HEK293T (cell line): ENCODE measurements at places on chromosomes 2 and 18.

DNA sequence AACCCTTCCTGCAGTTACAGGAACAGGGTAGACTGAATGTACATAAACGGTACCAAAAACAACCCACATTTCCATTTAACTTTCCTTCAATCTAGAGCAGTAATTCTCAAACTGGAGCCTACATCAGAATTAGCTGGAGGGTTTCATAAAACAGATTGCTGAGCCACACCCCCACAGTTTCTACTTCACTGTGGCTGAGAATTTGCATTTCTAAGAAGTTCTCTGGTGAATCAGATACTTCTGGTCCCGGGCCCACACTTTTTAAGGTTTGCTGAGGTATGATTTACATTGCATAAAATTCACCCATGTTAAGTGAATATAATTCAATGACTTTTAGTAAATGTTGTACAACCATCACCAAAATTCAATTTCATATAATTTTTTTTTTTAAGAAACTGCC is 113.7 kb downstream of the SRBD1 start:
- no peak for DNase-seq

GRCh38 chr2:49294225-49294624 is 139.9 kb upstream of the FSHR start:
- DNase-seq = no peak

DNA sequence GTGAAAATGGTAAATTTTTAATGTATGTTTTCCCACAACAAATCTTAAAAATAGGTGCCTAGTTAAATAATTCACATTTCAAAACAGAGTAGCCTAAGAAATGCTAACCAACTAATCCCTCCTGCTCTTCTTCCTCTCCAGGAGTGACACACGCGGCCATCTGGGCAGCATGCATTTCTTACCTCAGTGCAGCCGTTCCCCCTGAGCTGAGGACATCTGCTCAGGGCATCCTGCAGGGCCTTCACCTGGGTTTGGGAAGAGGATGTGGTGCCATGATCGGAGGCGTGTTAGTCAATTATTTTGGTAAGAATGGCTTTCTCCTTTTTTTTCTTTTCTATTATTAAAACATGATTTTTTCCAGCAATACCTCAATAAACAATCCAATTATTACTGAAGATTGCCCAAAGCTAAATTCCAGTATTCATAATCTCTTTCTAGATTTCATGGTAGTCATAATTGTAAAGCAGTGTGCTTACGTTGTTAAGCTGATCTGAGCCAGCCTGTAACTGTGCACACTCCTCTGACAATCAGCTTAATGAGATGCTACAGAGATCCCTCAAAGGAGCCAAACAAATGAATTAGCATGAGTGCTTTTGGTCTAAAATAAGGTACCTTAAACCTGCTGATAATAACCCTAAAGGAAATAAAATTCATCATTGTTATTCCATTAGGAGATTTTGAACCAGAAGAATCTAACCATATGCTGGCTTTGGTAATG is 45.8 kb downstream of the NEMP2 start:
- no peak for DNase-seq

DNA sequence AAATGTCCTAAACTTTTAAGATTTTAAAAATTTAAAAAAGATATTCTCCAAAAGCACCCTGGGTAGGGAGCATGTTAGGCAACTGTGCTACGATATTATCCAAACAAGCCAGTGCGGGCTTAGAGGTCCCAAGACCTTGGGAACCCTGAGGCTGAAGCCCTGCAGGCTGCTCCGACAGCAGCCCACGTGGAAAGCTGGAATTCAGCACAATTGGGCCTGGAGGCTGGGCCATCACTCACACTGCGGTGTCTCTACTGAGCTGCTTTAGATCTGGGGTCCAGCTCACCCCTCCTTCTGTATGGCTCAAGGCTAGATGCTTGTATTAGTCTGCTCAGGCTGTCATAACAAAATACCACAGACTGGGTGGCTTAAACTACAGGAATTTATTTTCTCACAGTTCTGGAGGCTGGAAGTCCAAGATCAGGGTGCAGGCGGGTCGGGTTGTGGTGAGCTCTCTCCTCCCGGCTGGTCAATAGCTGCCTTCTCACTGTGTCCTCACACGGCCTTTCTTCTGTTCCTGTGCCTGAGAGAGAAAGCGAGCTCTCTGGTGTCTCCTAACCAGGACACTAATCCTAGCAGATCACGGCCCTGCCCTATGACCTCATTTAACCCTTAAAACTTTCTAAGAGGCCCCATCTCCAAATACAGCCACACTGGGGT is 42.5 kb downstream of the DPYSL5 start:
- no peak for DNase-seq
